ENCODE measurements at places on chromosomes 5 and 9. TPM values are rescaled to one million over a fixed set of nuclear protein-coding genes. Genes with fewer than 3 reads are reported as not detected.
A peak's percentile ranks its signal among the peaks of the same experiment; 100 is the strongest.

GRCh38 chr5:53253421-53253871 lies 143.9 kb upstream of the MOCS2 start:
- DNase-seq, result no peak

The PRUNE2 gene
- total RNA-seq, result not detected

GRCh38 chr5:42745856-42746255 lies 10.8 kb upstream of the CCDC152 start:
- DNase-seq, result no peak

The KCNN2 gene
- not detected for total RNA-seq

GRCh38 chr5:92990771-92991170 lies 590.2 kb downstream of the NR2F1-AS1 start:
- DNase-seq, result no peak

- no peak for DNase-seq
These were observed 28.4 kb downstream of the PAPPA start for GRCh38 chr9:116181853-116182610.

DNA sequence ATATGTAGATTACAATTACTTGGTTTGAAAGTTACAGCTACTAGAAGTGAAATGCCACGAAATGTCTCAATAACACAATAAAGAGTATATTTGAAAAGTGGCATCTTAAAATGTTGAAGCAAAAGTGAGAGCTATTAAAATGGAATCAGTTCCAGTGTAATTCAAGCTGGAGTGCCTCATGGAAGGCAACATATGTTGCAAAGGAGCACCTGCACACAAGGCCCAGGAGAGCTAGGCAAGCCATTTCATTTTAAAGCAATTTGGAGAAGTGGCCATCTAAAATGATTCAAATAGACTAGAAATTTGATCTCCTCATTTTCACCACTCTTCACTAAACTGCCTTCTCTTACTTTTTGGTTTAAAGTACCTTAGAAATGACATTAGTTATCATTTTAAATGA lies 167.8 kb downstream of the GABRB2 start:
- no peak for DNase-seq

The ZNF366 gene
- total RNA-seq, result not detected

DNA sequence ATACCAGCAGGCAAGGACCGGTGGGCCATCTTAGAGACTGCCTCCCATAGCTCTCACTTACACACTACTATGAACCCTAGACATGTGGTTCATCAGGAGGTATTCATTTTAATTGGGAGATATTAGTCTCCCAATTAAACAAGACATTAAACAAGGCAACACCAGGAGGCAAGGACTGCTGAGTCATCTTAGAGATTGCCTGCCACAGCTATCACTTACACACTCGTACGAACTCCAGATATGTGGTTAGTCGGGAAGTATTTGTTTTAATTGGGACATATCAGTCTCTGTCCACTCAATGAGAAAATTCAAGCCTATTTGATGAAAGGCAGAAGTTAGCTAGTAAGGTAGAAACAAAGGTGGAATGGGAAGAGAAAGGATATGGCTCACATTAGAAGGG lies 343.9 kb downstream of the NFIB start:
- no peak for DNase-seq

DNA sequence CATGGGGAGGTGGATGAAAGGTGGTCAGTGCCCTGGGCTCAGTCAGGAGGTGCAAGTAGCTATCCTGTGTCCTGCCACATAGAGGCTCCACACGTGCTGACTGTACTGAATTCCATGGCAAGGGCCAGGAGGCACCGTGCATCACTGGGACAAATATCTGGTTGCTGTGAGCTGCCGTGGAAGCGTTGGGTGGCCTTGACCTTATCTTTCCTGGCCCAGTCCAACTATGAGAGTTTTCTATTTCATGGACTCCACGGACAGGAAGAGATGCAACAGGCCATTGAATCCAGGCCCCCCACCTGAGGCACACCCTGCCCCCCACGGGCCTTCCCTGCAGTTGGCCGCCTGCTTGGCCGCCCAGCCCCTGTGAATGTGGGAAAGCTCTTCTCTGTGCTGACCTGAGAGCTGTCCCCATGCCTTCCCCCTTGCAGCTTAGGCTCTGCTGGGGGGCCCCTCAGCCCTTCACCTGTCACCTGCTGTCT lies 1.7 kb downstream of the GRHPR start:
- no peak for DNase-seq

DNA sequence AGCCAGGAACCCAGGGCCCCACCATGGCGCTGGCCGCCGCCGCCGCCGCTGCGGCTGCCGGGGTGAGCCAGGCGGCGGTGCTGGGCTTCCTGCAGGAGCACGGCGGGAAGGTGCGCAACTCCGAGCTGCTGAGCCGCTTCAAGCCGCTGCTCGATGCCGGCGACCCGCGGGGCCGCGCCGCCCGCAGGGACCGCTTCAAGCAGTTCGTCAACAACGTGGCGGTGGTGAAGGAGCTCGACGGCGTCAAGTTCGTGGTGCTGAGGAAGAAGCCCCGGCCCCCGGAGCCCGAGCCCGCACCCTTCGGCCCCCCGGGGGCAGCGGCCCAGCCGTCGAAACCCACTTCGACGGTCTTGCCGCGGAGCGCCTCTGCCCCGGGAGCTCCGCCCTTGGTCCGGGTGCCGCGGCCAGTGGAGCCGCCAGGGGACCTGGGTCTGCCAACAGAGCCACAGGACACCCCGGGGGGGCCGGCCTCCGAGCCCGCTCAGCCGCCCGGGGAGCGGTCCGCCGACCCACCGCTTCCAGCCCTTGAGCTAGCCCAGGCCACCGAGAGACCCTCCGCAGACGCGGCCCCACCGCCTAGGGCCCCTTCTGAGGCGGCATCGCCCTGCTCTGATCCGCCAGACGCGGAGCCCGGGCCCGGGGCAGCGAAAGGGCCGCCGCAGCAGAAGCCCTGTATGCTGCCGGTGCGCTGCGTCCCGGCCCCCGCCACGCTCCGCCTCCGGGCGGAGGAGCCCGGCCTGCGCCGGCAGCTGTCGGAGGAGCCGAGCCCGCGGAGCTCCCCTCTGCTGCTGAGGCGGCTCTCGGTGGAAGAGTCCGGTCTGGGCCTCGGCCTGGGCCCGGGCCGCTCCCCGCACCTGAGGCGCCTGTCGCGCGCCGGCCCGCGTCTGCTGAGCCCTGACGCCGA lies 749 bp downstream of the SOWAHA start:
- DNase-seq, result peak; percentile 40

GRCh38 chr5:59360130-59360555 lies 533.4 kb downstream of the PDE4D start:
- no peak for DNase-seq

GRCh38 chr9:34501372-34501771 lies 21.4 kb downstream of the ENHO start:
- DNase-seq, result no peak

The TICAM2 gene
- 0.72 TPM for total RNA-seq

- DNase-seq, result no peak
These were observed 72.1 kb upstream of the CHD1 start for GRCh38 chr5:99000876-99001275.

GRCh38 chr9:38086496-38086895 lies 17.5 kb upstream of the SHB start:
- DNase-seq, result no peak

- DNase-seq, result no peak
These were observed 78.4 kb upstream of the PAPPA start for GRCh38 chr9:116075191-116075590.

The GIN1 gene
- total RNA-seq, result 13.0 TPM

The FOXD1 gene
- 0.12 TPM for total RNA-seq

DNA sequence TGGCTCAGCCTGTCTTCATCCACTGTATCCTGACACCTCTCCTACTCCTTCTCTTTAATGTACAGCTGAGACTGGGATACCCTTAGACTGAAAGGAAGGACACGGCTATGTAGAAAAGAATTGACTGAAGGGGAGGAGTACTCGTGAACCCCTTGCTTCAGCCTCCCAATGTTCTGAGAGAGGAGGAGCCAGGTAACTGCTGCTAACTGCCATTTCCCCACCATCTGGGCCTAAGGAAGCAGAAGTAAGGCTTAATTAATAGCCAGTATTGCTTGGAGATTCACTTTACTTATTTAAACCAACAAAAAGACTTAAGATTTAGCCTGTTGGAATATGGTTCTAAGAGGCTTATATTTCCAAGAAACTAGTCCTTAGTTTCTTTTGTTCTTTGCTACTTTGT lies 18.8 kb upstream of the RGS3 start:
- no peak for DNase-seq

- no peak for DNase-seq
These were observed 37.9 kb downstream of the SPZ1 start for GRCh38 chr5:80357671-80358070.

The FCN1 gene
- not detected for total RNA-seq

The TNFSF15 gene
- total RNA-seq, result 0.74 TPM

The CAPSL gene
- 1.8 TPM for total RNA-seq

DNA sequence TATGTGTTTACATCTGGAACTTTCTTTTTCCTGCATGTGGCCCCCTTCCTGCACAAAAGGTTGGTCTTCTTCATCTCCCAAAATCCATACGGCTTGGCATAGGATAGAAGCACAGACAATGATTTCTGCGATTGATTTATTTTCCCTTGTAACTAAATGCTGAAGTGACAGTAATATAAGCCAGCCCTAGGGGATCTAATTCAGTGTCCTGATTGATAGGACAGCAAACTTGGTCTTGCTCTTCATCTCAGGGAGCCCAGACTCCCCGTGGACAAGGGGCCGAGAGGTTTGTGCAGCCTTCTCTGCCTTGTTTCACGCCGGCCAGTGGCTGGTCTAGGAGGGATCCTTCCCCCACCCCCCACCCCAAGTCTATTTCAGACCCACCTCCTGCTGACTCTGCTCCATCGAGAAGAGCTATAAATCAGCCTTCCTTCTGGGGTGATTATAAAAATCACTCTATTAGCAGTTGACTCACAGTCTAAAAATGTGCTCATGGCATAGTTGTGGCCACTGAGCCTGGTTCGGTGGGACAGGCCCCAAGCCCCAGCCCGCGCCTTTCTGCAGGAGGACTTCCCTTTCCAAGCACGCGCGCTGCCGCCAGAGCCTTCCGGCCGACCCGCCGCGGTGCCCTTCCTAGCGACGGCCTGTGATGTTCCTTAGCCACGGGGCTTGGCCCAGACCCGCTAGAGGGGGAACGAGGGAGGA lies 89.8 kb upstream of the COL5A1 start:
- DNase-seq, result no peak

DNA sequence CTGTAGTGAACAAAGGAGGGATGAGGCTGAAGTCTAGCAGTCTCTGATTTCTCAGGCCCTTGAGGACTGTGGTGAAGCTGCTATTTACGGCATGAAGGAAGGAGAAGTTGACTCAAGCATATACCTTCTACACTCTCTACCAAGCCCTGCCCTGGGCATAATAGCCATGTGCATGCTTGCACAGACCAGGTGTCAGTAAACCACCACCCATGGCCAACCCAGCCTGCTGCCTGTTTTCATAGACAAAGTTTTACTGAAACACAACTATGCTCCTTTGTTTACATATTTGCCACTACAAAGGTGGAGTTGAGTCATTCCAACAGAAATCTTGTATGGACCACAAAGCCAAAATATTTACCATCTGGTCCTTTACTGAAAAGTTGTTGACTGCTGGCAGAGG lies 126.9 kb downstream of the PAPPA start:
- no peak for DNase-seq

The CCDC171 gene
- total RNA-seq, result 2.0 TPM

The FCHO2 gene
- 0.54 TPM for total RNA-seq

The SPATA31A3 gene
- not detected for total RNA-seq

The TAF1L gene
- not detected for total RNA-seq

The PHF24 gene
- total RNA-seq, result not detected

DNA sequence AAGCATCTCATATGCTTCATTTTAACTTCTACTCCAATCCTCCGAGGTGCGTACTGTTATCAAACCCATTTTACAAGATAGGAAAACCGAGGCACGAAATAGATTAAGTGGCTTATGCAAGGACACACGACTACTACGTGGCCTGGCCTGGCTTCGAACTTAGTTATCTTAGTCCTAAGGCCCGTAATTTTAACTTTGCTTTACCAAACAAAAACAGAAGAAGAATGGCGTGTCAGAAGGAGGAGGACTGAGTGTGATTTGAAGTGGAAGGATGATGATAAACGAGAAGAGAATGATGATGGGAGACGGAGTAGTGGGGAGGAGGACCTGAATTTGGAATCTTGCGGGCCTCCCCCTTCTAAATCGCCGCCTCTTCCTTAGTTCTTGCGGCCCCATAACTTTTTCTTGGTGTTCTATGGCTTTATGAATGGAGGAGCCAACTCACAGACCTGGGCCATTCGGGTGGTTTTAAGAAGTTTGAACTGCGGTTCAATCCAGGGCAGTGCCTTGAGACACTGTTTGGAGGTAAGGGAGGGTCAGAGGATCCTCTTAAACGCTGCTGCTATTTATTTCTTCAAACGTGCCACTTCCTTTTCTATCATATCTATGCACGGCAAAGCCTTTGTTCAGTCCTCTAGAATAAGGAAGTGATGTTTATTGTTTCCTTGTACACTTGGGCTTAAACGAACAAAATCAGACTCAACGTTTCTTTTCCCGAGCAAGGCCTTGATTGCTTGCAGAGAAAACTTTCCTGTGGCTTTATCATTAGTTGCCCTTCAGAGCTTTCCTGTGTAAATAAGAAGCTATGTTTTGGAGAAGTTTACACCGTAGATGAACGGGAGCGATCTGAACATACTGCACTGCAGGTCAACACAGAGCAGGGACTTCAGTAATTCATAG lies 795 bp downstream of the CNOT8 start:
- DNase-seq, result peak; percentile 18

- DNase-seq, result no peak
These were observed 59.7 kb downstream of the PRELID2 start for GRCh38 chr5:145775411-145775810.
